Sigmoid colon (tissue), 7 donors: ENCODE measurements at places on chromosomes 3 and 15.

DNA sequence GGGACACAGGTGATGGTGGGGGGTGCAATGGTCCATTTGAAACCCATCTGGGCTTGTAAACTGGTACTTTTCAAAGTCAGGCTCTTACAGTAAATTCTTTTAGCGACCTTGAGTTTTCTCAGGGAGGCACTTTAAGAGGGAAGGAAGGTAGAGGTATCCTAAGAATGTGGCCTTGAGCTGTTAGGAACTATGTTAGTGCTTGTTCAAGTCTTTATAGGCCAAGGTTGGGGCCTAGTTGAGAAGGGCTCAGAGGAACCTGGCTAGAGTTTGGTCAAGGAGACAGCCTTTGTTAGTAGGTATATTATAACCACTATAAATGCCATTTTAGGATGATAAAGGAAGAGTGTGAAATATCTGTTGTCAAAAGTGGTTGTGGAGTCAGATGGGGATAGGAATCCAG lies 9.2 kb upstream of the CCK start:
- DNase-seq = no peak

DNA sequence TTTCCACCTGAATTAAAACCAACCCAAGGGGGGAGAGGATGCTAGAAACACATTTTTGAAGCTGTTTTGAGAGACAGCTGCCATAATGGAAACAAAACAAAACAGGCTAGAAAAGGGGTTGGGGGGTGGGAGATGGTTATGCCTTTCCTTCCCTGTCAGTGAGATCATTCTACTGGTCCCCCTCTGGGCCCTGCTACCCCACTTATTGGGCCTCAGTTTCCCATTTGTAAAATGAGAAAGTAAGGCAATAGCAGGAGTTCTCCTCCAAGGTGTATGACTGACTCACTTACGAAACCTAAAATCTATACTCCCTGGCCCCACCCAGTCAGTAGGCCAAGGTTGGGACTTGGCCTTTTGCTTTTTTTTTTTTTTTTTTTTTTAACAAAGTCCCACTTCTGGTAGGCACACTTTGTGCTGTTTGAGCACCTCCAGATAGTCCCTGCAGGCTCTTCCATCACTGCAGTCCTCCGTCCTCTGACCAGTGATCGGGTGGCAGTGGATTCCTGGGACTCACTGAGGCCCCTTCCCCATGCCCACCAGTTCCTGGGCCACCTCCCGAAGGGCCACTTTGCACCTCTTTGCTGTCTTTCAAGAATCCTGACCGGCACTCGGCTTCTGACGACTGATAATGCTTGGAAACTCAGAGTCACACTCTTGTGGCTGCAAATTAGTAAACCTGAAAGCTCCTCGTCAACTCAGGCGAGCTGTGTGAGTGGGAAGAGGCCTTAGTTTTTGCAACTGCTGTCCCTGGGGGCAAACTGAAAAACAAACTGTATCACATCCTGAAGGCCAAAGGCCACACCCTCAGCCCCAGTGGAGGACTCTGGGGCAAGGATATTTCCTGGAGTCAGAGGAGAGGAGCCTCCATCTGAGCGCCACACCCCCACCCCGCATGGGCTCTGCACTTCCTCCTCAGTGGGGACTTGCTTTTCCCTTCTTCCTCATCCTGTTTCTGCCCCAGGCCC lies 6.7 kb upstream of the PSTPIP1 start:
- peak; percentile 80 for DNase-seq

DNA sequence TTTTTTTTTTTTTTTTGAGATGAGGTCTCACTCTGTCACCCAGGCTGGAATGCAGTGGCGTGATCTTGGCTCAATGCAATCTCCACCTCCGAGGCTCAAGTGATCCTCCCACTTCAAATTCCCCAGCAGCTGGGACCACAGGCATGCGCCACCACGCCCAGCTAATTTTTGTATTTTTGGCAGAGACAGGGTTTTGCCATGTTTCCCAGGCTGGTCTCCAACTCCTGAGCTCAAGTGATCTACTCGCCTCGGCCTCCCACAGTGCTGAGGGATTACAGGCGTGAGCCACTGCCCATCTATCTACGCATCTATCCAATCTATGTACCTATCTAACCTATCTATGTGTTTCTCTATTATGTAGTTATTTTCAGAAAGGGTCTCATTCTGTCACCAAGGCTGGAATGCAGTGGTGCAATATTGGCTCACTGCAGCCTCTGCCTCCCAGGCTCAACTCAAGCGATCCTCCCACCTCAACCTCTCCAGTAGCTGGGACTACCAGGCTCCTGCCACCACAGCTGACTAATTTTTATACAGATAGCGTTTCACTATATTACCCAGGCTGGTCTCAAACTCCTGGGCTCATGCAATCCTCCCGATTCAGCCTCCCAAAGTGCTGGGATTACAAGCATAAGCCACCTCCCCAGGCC lies 20.2 kb upstream of the GPX1 start:
- no peak for DNase-seq

DNA sequence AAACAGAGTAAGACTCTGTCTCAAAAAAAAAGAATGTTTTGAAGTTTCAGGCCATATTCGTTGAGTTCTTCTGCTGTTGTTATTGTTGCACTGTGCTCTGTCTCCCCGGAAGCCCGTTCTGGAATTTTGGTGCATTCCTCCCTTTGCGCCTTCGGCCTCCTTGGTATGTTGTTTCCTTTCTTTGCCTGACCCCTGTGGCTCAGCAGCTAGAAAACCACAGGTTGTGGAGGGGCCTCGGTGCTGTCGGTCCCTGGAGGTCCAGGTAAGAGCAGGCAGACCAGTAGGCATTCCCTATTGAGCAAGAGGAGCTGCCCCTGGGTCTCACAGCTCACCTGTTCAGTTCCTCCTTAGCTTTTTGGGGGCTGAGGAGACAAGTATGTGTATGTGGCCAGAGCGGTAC lies 51.0 kb upstream of the DLG1 start:
- DNase-seq = no peak

GRCh38 chr3:150222691-150223489 lies 185.2 kb upstream of the TSC22D2 start:
- no peak for DNase-seq

GRCh38 chr3:61134532-61134931 lies 116.7 kb downstream of the FHIT start:
- DNase-seq = no peak

GRCh38 chr3:87410110-87410509 lies 133.7 kb upstream of the POU1F1 start:
- DNase-seq = no peak

- no peak for DNase-seq
Measured at GRCh38 chr3:50495609-50496423, 7.6 kb downstream of the CACNA2D2 start.

DNA sequence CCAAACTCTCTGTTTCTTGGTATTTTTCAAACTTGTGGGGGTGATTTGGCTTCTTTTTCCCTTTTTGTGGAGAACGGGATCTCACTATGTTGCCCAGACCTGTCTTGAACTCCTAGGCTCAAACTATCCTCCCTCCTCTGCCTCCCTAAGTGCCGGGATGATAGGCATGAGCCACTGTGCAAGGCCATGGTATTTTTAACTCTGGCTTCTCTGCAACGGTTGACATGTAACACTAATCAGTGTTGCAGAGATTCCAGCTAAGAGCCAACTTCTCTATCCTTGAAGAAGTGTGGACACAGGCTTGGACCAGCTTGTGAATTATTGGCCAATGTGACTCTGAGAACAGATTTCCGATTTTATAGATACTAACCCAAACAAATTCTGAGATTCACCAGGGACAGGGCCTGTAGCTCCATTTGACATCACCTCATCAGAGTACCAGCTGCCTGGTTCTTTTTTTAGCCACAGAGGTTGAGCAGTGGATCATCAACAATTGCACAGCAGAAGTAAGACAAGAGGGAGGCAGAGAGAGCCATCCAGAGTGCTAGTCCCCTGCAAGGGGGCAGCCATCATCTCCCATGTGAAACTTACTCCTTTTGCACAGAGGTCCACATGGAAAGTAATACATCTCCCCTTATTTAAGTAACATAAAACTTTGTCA lies 98.1 kb upstream of the SYNPR start:
- DNase-seq = no peak

DNA sequence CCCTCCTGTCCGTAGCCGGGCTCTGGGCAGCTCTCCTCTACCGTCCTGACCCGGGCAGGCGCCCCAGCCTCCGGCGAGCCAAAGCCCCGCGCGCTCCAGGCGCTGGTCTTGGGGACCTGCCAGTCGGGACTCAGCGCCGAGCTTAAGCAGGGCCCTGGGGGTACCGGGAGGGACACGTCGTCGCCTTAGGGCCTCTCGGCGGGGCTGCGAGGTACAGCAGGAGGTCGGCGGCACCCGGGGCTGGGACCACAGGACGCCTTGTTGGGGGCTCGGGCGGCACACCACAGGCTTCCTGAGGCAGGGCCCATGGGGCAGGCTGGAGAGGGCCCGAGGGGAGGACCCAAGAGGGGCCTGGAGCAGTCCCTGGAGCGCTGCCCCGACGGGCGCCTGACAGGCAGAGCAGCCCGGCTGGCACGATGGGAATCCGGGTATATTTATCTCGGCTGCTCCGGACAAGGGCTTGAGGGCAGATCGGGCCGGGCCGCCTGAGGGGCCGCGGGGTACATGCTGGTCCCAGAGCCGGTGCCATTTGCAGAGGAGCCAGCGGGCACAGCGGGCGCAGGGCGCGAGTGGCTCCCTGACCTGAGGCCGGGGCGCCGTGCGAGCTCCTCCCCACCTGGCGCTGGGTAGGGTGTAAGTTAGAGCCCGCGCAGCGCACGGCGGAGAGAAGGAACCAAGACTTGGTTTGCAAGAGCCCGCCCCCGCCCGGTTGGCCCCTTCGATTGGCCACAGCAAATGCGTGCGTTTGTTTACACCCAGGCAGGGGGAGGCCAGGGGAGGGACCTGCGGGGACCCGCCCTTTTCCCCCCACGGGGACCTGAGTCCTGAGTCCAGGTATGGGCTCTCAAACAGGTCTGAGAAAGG lies 574 bp downstream of the SLC38A3 start:
- DNase-seq = no peak

DNA sequence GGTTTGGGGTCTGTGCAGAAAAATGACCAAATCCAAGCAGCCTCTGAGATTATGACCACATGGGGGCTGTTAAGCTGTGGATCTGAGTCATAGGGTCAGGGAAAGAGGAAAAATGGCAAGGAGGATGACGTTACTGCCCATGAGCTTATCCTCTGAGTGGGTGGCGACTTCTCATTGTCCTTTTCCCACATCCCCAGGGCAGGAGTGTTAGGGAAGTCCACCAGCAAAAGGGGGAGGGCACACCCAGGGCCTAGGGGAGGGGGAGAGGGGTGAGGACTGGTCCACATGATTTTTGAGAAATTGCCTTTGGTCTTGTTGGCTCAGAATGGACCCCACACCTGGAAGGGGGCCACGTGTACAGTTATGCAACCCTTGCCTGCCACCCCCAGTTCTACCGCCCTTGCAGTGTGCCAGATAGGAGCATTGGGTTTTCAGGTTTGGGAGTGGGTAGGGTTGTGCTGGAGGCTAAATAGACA lies 2.6 kb downstream of the CD276 start:
- peak; percentile 61 for DNase-seq
